Pancreas (tissue), 10 donors: ENCODE measurements at places on chromosomes 7 and 10. TPM values are rescaled to one million over a fixed set of nuclear protein-coding genes. Genes with fewer than 3 reads are reported as not detected.
A peak's percentile ranks its signal among the peaks of the same experiment; 100 is the strongest.

- no peak for DNase-seq
Measured at GRCh38 chr7:108972004-108972403, 402.3 kb downstream of the DNAJB9 start.

GRCh38 chr10:7853226-7853842, 35.0 kb downstream of the TAF3 start:
- no peak for DNase-seq

DNA sequence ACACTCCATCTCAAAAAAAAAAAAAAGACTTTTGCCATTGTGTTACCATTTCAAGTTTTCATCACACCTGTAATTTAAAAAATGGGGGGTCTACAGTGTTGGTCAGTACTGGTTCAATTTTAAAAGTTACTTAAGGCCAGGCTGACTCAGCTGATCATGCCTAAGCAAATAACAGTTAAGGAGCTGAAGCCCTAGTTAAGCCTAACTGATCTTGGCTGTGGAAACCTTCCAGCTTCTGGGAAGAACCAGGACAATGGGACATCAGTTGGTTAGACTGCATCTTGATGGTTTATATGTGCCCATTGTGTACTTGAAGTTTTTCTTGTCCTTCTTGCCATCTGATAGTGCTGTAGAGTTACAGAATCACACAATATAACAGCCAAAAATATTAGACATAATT, 26.7 kb downstream of the VCL start:
- no peak for DNase-seq

- peak; percentile 71 for DNase-seq
Measured at GRCh38 chr10:70381471-70382421, 679 bp downstream of the LRRC20 start.

- no peak for DNase-seq
Measured at GRCh38 chr7:87330316-87330715, 15.1 kb upstream of the CROT start.

DNA sequence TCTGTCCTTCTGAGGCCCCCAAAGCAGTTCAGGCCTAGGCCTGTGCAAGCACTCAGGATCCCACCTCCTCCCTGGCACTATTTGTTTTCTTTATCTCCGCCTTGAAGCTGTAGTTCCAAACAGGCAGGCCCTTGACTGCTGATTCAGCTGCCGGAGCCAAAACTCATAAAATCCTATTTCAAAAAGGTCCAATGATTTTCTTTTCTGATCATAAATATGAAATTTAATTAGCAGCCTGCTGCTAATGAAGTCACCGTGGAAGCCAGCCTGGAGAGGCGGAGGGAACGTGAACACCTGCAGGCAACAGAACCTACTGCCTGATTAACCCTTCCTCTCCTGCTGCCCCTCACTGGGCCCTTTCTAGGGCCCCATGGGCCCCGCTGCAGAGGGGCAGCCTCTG, 60.1 kb downstream of the CARD11 start:
- DNase-seq: no peak

DNA sequence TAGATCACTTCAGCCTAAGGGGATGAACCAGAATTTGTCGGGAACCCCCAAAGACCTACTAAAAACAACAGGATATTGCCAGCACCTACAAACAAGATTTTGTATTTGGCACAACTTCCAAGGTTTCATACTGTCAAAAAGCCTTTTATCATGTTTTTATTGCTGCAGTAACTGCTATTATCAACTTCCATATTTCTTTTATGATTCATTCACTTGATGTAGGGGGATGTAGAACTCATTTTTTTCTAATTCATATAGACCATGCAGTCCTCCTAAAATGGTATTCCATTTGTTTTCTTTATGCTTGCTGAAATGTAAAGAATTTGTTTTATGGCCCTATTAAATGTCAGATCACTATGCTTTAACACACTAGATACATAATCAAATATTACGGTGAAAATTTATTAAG, 30.0 kb upstream of the WNT16 start:
- no peak for DNase-seq

DNA sequence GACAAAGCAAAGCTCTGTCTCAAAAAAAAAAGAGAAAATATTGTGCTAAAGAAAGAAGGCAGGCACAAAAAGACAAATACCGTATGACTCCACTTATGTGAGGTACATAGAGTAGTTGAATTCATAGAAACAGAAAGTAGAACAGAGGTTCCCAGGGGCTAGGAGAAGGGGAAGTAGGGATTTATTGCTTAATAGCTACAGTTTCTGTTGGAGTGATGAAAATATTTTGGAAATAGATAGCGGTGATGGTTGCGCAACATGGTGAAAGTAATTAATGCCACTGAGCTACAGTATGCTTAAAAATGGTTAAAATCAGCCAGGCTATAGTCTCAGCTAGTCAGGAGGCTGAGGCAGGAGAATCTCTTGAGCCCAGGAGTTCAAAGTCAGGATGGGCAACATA, 18.5 kb upstream of the NPFFR1 start:
- no peak for DNase-seq

GRCh38 chr7:27901028-27901760, 161.2 kb downstream of the TAX1BP1 start:
- DNase-seq: no peak

GRCh38 chr7:108247614-108248013, 117.5 kb upstream of the LAMB4 start:
- no peak for DNase-seq

DNA sequence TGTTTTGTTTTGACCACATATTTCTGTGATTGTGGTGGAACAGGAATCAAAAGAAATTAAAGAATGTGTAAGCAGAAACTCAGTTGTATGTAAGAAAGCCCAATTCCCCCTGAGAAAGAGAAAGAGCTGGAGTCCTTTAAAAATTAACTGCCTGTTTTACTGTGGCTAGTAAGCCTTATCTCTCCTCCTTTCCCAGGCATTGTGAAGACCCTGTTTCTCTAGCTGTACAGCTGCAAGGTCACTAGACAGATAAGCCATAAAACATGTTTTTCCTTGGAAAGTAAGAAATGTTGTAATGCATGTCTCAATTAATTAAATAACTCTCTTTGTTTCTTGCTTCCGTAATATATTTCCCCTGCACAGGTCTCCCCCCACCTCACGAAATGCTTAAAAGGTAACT, 53.5 kb downstream of the OR13A1 start:
- DNase-seq: no peak

DNA sequence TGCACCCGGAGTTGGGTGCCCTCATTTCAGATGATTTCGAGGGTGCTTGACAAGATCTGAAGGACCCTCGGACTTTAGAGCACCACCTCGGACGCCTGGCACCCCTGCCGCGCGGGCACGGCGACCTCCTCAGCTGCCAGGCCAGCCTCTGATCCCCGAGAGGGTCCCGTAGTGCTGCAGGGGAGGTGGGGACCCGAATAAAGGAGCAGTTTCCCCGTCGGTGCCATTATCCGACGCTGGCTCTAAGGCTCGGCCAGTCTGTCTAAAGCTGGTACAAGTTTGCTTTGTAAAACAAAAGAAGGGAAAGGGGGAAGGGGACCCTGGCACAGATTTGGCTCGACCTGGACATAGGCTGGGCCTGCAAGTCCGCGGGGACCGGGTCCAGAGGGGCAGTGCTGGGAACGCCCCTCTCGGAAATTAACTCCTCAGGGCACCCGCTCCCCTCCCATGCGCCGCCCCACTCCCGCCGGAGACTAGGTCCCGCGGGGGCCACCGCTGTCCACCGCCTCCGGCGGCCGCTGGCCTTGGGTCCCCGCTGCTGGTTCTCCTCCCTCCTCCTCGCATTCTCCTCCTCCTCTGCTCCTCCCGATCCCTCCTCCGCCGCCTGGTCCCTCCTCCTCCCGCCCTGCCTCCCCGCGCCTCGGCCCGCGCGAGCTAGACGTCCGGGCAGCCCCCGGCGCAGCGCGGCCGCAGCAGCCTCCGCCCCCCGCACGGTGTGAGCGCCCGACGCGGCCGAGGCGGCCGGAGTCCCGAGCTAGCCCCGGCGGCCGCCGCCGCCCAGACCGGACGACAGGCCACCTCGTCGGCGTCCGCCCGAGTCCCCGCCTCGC, at the start of gene EGFR:
EGFR (plus strand) TSS at position 657 of the 830 bp plus-strand sequence. CDS start 261 bp downstream, outside the sequence.
- peak; percentile 83 for DNase-seq

DNA sequence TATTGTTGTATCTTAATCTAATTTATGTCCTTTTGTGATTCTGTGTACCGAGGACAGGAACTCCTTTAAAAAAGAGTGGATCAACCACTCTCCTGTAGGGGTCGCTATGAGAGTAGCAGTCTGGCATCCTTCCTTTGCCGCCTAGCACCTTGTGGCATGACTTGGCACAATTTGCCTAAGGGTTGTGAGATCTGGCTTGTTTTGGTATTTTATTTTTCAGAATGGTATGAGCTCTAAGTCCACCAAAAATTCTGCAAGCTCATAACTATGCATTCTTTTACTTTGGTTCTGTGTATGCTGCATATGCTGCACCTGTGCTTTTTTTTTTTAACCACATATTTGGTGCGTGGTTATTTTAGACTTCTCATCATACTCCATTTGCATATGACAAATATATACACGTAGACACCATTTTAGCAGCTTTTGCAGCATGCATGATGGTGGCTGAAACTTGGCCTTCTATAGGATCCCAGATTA, 112.8 kb downstream of the CDK14 start:
- DNase-seq: peak; percentile 71

DNA sequence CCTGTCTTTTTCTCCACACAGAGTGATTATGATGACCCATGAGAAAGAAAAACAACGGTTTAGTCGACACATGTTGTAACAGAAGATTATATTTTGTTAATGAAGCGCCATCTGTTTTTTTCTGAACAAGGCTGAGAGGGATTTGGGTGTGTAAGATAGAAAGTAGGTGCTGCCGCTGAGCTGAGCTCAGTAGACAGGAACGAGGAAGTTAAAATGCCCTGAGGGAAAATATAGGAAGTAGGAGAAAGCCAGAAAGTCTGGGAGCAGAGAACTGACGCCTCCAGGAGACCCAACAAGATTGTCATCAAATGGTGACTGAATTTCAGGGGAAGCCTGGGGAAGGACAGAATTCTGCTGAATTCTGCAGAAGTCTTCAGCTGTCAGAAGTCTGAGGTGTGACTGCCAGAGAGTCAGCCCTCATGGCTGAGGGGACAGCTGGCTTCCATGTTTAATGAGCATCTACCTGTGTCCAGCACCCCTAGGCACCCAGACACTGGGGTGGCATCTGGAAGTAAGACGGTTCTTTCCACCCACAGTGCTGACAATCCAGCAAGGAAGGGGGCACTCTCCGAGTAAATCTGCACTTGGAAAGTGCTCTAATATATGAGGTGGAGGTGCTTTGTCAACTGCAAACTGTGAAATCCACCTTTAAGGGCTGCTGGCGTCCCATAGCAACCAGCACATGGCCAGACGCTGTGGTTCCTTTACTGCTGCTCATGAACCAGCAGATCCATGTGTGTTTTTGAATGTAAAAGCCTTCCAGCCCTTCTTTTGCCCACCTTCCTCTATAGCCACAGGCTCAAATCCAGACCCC, 12.5 kb upstream of the TSPAN15 start:
- no peak for DNase-seq

- DNase-seq: no peak
Measured at GRCh38 chr10:14179251-14179650, 151.5 kb downstream of the FRMD4A start.

DNA sequence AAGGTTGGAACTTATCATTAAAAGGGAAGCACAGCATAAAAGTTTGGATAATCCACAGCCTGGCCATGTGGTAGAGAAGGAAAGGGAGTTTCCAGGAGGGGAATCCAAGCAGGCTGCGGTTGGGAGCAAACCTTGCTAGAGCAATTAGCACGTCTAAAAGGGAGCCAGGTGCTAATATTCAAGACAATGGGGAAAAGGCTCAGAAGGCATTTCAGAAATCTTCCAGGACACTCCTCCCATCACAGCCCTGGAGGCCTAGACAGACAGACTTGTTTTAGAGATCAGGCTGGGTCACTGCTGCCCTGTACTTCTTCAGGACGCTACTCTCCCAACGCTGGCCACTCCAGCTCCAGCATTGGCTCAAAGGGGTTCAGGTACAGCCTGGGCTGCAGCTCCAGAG, 96.2 kb upstream of the KAT6B start:
- no peak for DNase-seq

GRCh38 chr10:70328018-70328417, 44.2 kb upstream of the NPFFR1 start:
- DNase-seq: no peak

DNA sequence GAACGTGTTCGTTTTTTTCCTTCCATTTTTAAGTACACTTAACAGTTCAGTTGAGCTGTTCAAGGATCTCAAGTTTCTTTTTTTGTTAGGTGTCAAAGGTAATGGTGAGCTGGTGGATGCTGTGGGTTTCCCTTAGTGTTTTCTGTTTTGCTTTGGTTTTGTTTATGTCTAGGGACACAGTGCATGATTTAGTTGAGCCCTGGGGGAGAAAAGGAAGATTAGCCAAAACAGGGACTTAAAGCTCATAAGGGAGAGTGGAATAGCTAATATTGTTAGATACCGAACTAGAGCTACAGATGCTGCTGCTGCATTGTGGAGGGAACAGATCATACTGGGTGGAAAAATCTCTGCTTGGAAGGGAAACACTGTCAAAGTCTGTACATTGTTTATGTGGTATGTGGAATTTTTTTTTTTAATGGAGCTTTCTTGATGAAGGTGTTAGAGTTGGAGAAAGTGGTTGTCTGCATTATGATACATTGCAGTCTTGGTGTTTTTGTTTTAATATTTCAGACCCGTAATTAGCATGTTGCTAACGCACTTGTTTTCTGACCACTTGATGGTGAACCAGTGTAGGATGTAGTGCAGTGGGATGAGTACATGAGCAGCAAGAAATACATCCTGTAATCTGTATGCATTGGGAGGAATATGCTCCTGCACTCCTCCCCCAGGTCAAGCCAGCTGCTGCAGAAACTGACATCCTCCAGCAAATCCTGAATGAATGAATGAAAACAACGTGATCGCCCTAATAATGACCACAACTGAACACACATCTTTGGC, 2.1 kb downstream of the GLCCI1 start:
- no peak for DNase-seq

GRCh38 chr10:94276140-94276539, 86.6 kb downstream of the NOC3L start:
- DNase-seq: peak; percentile 24

GRCh38 chr7:83677180-83677866, 28.4 kb upstream of the SEMA3E start:
- no peak for DNase-seq

GRCh38 chr10:80407812-80408241, 524 bp upstream of the PRXL2A start:
- DNase-seq: peak; percentile 28

GRCh38 chr7:12267542-12267941, 56.4 kb downstream of the TMEM106B start:
- no peak for DNase-seq

GRCh38 chr7:78125884-78126283, 327.3 kb downstream of the PHTF2 start:
- DNase-seq: no peak

GRCh38 chr7:159147687-159148086, 3.0 kb upstream of the VIPR2 start:
- no peak for DNase-seq

GRCh38 chr7:116329686-116330503, 119.6 kb downstream of the TES start:
- DNase-seq: no peak

- no peak for DNase-seq
Measured at GRCh38 chr7:113657603-113658002, 261.2 kb downstream of the PPP1R3A start.

PNLIPRP3 gene
- total RNA-seq: not detected

CNTNAP2 gene
- total RNA-seq: 0.09 TPM

INA gene
- 0.57 TPM for total RNA-seq

DMBT1 gene
- 6.3 TPM for total RNA-seq

ASIC3 gene
- total RNA-seq: 0.47 TPM

POLR2J2 gene
- 3.3 TPM for total RNA-seq

PDZD7 gene
- 0.18 TPM for total RNA-seq

RBP4 gene
- 28.6 TPM for total RNA-seq

PPA1 gene
- 96.2 TPM for total RNA-seq

PTPRN2 gene
- 33.5 TPM for total RNA-seq

MOGAT3 gene
- total RNA-seq: not detected
